NCI-H1417 treated with DMSO at 0.1 percent for 48 hours (cell line): ENCODE measurements at places on chromosomes 4 and X.

GRCh38 chr4:23324021-23324690 is 565.7 kb downstream of the PPARGC1A start:
- DNase-seq = no peak

- DNase-seq = no peak
These were observed 19.5 kb upstream of the NFXL1 start for GRCh38 chr4:47933840-47934239.

- no peak for DNase-seq
These were observed 69.8 kb downstream of the MTNR1A start for GRCh38 chr4:186485561-186486062.

DNA sequence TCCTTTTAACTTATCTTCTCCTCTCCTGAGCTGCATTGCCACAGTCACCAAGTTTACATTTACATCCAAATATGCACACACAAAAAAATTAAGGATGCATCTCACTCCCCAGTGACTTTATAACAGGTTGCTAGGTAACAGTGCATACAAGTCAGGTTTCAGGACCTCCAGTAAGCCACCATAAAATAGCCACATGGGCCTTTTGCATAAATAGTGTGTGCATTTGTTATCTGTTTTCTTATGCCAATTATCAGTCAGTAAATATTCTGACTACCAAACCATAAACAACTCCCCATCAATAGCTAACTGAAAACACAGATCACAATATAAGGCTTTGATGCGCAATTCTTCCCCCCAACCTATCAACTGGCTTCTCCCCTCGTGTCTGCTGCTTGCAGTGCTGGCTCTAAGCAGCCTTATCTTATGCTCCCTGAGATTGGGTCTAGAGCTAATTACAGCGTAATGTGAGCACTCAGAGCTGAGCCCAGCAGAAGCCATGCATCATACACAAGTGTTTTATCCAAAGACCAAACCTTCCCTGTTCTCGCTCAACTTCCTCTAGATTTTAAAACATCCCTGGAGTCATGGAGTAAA is 55.4 kb downstream of the ZNF827 start:
- DNase-seq = no peak

DNA sequence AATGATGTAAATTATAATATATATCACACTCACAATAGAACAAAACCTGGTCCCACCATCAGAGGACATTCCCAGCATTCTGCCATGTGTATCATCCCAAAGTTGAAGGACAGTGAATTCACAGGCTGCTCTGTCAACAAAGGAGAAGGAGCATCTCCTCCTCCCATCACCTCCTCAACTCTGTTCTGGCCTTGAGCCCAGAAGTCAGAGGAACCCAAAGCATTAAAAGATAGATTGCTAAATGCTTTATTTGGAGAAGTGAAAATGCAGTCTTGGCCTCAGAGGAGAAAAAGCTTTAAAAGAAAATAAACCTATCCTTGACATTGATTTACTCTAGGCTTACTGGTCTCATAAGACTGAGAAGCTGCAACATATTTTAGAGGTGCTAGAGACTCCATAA is 268.8 kb upstream of the RASGEF1B start:
- DNase-seq = no peak

DNA sequence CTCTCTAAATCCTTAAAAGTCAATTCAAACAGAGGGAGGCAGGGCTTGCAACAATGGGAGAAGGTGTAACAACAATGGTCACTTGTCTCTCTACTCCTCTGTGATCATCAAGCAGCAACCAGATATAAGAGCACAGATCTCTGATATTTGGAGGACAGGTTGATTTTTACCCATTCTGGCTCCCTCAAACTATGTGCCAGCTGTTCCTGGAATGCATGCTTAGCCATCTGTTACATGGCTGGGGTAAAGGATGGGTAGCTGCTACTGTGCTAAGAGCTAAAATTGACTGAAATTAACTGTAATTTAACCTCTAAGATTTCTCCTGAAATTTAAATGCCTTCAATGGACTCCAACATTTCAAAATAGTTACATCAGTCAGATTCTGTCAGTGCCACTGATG is 1459.9 kb downstream of the PCDH7 start:
- DNase-seq = no peak

DNA sequence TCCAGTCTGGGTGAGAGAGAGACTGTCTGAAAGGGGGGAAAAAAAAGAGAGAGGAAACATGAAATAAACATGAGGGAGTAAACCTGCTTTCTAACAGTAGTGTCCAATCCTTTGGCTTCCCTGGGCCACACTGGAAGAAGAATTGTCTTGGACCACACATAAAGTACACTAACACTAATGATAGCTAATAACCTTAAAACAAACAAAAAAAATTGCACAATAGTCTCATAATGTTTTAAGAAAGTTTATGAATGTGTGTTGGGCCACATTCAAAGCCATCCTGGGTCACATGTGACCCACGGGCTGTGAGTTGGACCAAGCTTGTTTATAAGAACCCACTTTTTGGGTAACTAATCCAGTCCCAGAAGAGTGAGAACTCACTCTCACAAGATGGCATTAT is 30.3 kb downstream of the PDS5A start:
- no peak for DNase-seq

- DNase-seq = no peak
These were observed 200.9 kb upstream of the FSTL5 start for GRCh38 chr4:162364651-162365050.

GRCh38 chrX:105241056-105241455 is 20.6 kb upstream of the TEX13A start:
- DNase-seq = no peak
